Foreskin fibroblast (primary cell): ENCODE measurements at places on chromosomes 7 and 10.

DNA sequence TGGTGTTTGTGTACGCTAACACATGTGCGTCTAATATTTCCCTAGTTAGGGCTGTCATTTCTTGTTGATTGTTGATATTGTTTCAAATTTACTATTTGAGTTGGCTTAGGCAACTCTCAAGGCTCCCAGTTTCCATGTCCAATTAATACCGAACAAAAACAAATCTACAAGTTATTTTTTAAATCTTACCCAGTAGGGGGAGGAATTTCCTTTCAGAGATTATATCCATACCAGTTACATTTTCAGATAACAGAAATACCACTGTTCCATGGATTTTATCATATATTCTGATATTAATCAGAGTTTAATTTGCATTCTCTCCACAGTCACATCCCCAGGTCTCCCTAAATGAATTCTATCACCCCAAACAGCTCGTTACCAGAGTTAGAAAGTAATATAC is 7.2 kb upstream of the AKR1B10 start:
- DNase-seq, result peak; percentile 41

DNA sequence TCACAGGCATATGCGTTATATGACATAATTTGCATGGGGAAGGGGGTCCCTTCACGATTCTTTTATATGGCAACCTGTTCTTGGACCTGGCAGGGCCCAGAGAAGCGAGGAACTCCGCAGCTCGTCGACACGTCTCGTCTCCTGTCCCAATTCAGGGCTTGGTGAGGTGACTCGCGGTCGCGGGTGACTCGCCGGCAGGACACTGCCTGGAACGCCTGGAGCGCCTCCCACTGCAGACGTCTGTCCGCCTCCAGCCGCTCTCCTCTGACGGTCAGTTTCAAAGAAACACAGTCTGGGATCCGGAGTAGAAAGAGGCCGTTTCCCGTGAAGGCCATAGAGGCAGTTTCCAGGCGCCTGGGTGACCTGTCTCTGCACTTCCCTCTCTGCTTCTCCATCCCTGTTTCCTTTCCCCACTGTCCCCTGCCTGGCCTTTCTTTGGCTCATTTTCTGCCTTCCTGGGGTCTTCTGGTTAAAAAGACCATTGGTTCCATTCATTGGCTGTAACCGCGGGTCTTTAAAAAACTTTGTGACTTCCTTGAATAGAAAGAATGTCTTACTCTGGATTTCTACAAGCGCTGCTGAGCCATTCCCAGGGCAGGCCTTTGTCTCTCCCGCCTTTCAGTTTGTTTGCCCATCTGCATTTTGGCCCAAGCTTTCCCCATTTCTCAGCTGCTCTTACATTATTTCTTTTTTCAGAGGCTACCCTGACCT is 1.2 kb downstream of the UPP1 start:
- DNase-seq, result peak; percentile 35

DNA sequence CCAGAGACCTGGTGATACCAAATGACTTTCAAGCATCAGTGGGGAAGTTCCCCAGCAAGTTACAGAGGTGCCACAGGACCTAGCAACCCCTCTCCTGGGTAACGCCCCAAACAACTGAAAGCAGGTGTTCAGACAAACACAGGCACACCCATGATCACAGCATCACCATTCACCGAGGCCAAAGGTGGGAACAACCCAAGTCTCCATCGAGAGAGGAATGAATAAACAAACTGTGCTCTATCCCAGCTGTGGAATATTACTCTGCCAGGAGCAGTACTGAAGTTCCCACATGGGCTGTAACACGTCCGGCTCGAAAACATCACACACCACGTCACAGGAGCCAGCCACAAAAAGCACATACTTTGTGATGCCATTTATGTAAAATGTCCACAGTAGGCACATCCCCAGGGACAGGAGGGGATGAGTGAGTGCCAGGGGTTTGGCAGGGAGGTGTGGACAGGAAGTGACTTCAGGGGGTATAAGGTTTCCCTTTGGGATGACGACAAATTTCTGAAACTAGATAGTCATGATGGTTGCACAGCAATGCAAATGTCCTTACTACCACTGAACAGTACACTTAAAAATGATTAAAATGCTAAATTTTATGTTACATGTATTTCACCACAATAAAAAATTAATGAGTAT is 222.8 kb downstream of the TNS3 start:
- DNase-seq, result no peak

GRCh38 chr10:60388709-60389301 is 870 bp downstream of the ANK3 start:
- peak; percentile 17 for DNase-seq

DNA sequence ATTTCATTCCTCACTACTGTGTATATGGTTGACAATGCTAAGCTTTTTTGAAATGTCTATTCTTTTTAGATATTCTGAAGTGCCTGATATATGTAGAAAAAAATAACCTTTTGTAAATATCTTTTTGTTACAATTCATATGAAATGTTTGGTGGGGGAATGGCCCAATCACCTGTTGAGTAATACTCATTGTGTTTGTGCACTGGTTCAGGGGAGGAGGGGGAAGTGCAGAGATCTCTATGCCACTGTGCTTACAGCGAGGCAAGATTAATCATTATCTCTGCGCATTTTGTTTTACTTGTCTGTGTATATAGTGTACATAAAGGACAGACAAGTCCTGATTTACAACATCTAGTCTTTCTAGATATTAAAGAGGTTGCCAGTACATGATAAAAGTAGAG is 25.2 kb downstream of the NUP42 start:
- no peak for DNase-seq
